ENCODE measurements at places on chromosomes 13 and 19. TPM values are rescaled to one million over a fixed set of nuclear protein-coding genes. Genes with fewer than 3 reads are reported as not detected.

DNA sequence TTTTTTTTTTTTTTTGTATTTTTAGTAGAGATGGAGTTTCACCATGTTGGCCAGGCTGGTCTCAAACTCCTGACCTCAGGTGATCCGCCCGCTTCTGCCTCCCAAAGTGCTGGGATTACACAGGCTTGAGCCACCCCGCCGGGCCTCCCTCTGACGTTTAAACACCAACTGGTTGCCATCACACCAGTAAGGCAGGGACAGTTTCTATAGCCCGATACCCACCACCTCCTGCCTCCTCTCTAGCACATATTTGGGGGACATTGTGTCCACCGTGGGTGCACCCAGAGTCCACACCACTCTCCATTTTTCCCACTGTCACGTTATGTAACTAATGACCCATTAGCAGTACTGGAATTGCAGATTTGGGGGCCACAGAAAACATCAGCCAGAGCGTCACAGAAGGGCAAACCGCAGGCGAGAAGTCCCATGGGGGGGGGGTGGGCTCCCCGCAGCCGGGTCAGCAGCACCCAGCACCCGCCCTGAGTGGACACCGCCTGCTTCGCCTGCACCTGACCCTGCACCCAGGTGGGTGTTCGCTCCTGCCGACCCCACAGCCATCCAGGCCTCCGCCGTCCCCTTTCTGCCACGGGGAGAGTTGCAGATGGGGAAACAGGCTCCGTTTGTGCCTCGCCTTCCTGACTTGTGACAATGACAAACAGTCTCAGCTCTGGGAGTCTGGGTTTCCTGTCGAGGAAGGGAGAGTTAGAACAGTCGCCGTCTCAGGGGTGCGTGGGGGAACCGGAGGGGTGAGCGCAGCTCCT is 3.6 kb downstream of the ONECUT3 start:
- no peak for DNase-seq

ZNF844 gene
- total RNA-seq: 24.8 TPM

DNA sequence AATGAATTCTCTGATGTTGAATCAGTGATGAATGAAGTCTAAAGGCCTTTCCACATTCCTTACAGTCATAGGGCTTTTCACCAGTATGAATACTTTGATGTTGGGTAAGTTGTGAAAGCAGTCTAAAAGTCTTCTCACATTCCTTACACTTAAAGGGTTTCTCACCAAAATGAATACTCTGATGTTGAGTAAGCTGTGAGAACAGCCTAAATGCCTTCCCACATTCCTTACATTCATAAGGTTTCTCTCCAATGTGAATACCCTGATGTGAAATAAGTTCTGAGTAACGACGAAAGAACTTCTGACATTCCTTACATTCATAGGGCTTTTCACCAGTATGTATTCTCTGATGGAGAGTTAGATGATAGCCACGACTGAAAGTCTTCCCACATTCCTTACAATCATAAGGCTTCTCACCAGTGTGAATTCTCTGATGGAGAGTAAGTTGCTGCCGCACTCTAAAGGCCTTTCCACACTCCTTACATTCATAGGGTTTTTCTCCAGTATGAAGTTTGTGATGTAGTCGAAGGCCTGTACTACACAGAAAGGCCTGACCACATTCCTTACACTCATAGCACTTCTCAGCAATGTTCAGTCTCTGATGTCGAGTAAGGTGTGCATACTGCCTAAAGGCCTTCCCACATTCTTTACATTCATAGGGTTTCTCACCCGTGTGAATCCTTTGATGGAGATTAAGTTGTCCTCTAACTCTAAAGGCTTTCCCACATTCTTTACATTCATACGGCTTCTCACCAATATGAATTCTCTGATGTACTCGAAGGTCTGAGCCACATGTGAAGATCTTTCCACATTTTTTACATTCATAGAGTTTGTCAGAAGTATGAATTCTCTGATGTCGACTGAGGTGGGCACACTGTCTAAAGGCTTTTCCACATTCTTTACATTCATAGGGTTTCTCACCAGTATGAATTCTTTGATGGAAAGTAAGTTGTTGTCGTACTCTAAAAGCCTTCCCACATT is 19.9 kb downstream of the ZFP30 start:
- no peak for DNase-seq

- no peak for DNase-seq
Measured at GRCh38 chr13:99293178-99293577, 14.0 kb downstream of the GPR183 start.

CATSPERD gene
- not detected for total RNA-seq

GRCh38 chr13:93953841-93954240 is 525.6 kb downstream of the DCT start:
- DNase-seq: no peak

KLK14 gene
- 0.82 TPM for total RNA-seq

DNA sequence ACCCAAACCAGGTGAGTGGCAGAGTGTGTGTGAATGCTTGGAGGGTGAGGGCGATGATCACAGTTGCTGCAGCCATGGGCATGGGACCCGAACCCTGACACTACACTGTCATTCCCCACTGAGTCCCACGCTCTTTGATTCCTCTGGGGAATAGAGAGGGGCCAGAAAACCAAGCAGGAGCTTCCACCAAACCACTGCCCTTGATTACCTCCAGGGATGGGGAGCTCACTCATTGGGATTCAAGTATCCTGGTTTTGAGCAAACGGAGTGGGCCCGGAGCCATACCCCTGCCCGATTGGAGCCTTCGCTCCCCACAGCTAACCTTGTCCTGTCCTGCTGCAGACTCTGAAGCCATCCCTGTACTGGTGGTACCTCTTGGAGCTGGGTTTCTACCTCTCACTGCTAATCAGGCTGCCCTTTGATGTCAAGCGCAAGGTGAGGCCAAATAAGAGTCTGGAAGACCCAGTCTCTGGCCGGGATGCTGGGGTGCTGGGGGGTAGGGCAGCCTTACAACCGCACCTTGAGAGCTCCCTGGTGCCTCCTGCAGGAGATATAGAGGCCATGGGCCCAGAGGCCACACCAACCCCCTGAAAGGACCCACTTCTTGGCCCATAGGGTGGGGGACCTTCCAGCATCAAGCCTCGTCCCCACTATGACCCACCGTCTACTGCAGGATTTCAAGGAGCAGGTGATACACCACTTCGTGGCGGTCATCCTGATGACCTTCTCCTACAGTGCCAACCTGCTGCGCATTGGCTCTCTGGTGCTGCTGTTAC is 47.3 kb downstream of the CERS4 start:
- DNase-seq: no peak

DNA sequence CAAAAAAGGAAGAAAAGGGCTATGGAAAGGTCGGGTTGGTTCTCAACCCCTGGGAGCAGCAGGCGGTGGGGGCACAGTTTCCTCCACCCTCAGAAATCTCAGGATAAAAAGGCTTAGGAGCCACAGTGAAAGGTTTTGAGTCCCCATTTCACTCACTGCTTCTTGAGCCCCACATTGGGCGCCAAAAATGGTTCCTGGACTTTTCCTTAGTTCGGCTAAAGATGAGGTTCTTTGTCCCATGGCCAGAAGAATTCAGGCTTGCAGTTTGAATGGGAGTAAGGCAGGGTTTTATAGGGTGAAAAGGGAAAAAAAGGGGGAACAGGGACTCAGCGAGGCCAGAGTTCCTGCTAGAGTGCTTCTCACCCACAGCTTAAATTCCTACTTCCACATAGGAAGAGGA is 179.5 kb downstream of the GGACT start:
- no peak for DNase-seq

DNA sequence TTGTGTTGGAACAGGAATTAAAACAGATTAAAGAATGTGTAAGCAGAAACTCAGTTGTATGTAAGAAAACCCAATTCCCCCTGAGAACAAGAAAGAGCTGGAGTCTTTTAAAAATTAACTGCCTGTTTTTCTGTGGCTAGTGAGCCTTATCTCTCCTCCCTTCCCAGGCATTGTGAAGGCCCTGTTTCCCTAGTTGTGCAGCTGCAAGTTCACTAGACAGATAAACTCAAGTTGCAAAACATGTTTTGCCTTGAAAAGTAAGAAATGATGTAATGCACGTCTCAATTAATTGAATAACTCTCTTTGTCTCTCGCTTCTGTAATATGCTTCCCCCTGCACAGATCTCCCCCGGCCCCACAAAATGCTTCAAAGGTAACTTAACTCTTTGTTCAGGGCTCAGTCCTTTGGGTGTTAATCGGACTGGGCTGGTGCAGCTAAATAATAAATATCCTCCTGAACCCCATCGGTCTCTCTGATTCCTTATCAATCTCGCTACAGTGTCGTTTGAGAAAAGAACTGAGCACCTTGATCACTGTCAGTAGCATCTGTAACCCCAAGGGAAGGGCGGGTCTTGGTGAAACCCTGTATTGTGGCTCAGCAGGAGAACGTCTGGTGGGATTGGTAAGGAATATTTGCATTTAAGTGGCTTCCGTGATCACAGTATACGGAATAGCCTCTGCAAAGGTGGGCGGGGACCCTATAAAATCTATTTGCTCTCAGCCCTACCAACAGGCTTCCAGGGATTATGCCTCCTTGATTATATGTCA is 1.6 kb upstream of the ZNF556 start:
- DNase-seq: no peak

DNA sequence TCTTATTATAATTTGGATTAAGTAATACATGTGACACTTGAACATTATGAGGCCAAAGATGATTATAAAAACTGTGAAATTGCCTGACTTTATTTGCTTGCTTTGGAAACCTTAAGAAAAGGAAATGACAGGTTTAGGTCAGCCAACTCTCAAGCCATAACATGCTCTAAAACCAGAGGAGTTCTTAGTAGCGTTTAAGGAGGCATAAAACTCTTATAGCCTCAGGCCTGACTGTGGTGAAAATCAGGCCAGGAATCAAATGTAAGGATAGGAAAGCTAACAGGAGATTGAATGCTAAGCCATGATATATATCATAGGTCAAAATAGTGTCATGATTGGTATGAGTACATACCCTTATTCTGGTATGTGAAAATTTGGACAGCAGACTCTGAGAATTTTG is 1142.4 kb upstream of the MIR17HG start:
- DNase-seq: no peak

NLRP11 gene
- 0.17 TPM for total RNA-seq

- DNase-seq: no peak
Measured at GRCh38 chr13:40983725-40984667, 35.1 kb downstream of the ELF1 start.

MED25 gene
- 88.8 TPM for total RNA-seq

THSD8 gene
- 5.9 TPM for total RNA-seq

DNA sequence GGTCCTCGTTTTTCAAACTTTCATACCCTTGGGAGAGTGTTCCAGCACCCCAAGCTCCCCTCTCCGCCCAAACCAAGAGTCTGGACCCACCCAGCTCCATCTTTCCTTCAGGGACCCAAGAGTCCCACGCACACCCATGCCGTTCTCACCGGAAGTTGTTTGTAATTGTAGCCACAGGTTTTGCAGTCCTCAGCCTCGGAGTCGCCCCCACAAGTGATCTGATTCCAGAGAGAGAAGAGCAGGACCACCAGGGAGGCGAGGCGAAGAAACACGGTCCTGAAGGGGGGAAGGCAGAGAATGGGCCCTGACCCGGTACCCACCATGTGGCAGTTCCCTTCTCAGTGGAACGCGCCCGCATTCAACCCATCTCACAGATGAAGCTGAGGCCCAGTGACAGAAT is 3.4 kb upstream of the LENG1 start:
- no peak for DNase-seq

- no peak for DNase-seq
Measured at GRCh38 chr13:26518451-26518959, 39.0 kb upstream of the WASF3 start.

DNA sequence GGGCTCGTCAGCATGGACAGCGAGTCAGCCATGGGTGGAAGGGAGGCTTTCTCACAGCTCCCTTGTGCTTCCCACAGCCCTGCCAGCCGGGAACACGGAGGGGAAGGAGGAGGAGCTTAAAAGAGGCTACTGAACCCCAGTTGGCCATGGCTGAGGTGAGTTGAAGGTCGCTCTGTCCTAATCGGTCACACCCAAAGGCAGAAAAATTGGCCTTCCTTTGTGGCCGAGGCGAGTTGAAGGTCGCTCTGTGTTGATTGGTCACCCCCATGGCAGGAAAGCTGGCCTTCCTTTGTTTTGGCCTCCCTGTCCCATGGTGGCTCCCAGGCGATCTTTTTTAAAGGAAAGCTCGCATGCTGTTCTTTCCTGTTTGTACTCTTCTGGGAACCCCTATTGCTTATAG is 5.1 kb downstream of the ZNF473 start:
- DNase-seq: no peak

DNA sequence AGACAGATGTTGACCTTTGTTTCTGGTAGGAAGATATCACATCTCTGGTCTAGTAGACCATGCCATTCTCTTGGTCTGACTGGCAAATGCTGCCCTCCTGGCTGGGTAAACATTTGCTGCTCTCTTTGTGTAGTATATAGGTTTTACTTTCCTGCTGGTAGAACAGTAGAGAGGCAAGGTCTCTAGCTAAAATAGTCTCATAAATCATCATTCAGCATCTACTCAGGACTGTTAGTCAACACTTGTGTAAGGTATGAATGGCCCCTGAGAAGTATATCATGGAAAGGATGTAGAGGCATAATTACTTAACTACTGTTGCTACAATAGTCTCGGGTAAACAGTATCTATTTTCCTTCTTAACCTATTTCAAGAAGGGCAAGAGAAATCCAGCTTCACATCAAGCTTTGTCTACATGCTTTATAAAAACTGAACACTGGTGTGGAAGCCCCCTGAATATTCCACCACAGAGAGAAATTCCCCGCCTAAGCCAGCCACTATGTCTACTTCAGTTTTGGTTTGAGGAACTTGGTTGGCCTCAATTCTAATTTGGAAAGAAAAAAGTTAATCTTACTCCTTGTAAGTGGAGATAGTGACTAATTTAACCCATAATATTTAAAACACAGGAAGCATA is 18.4 kb upstream of the MYCBP2 start:
- no peak for DNase-seq

- no peak for DNase-seq
Measured at GRCh38 chr19:47740866-47741519, 4.4 kb upstream of the NOP53 start.

DNA sequence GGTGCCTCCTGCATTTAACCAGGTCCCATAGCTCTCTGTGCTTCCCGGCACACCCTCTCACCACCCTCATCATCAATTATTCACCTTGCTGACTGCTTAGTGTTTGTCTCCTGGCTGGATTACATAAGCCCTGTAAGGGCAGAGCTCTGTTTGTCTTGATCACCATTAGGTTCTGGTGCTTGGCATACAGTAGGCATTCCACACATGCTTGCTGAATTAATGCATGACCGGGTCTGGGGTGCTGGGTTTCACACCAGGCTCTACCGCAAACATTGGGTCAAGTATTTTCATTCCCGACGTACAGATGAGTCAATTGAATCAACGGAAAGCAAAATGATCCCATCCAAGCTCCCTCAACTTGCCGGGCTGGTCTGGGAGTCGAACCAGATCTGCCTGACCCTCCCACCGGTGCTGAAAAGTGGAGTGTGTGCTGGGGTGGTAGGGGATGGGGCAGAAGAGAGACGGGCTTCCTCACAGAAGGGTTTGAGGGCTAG is 28.5 kb downstream of the VAV1 start:
- DNase-seq: no peak

C13orf42 gene
- total RNA-seq: not detected
